Spleen (tissue), 13 donors: ENCODE measurements at places on chromosomes 1 and 21. TPM values are rescaled to one million over a fixed set of nuclear protein-coding genes. Genes with fewer than 3 reads are reported as not detected.

Gene C1orf141
- polyA plus RNA-seq: not detected

Gene FGGY
- 1.7 TPM for polyA plus RNA-seq

Gene BEND5
- polyA plus RNA-seq: 39.2 TPM

Gene THEM5
- not detected for polyA plus RNA-seq

Gene SV2A
- polyA plus RNA-seq: 0.64 TPM

Gene LHX8
- polyA plus RNA-seq: not detected

Gene GJA4
- polyA plus RNA-seq: 7.0 TPM

Gene KCNJ6
- polyA plus RNA-seq: not detected

Gene NMNAT2
- polyA plus RNA-seq: 0.05 TPM

Gene SMPDL3B
- polyA plus RNA-seq: not detected

Gene FAM177B
- polyA plus RNA-seq: 5.5 TPM

Gene KIF26B
- polyA plus RNA-seq: 0.16 TPM

Gene BGLAP
- polyA plus RNA-seq: 2.4 TPM

Gene TNFRSF9
- 4.0 TPM for polyA plus RNA-seq

Gene PUM1
- 22.3 TPM for polyA plus RNA-seq

Gene RBP7
- 161 TPM for polyA plus RNA-seq

Gene MSH4
- polyA plus RNA-seq: 0.22 TPM

Gene ATP5PB
- polyA plus RNA-seq: 262 TPM

Gene AGO4
- 11.1 TPM for polyA plus RNA-seq

Gene MCOLN2
- 32.8 TPM for polyA plus RNA-seq

Gene NBL1
- 26.8 TPM for polyA plus RNA-seq

Gene TSPAN1
- polyA plus RNA-seq: 0.96 TPM

Gene NUP210L
- polyA plus RNA-seq: 0.02 TPM

Gene EFHD2
- polyA plus RNA-seq: 148 TPM

Gene ARHGAP30
- 31.1 TPM for polyA plus RNA-seq

Gene RGS7
- 0.35 TPM for polyA plus RNA-seq

Gene CR2
- polyA plus RNA-seq: 190 TPM

Gene MROH9
- polyA plus RNA-seq: not detected

Gene OLIG2
- not detected for polyA plus RNA-seq

Gene S100A1
- polyA plus RNA-seq: 1.7 TPM

Gene SLFNL1
- polyA plus RNA-seq: 0.30 TPM

Gene DNMT3L
- polyA plus RNA-seq: not detected

Gene NKAIN1
- not detected for polyA plus RNA-seq

Gene AIM2
- 33.4 TPM for polyA plus RNA-seq

Gene AKT3
- polyA plus RNA-seq: 4.3 TPM

Gene TNFRSF4
- 23.4 TPM for polyA plus RNA-seq

Gene FAM163A
- 0.47 TPM for polyA plus RNA-seq

Gene GJA9
- polyA plus RNA-seq: 0.06 TPM

Gene GJA8
- not detected for polyA plus RNA-seq

Gene CCDC30
- 0.80 TPM for polyA plus RNA-seq

Gene B3GALT5
- polyA plus RNA-seq: 0.02 TPM

Gene DTL
- 3.6 TPM for polyA plus RNA-seq

Gene DYNLT5
- polyA plus RNA-seq: 0.09 TPM

Gene FAM78B
- 0.93 TPM for polyA plus RNA-seq
